Jurkat, Clone E6-1 (cell line): ENCODE measurements at places on chromosomes 11 and 22.

DNA sequence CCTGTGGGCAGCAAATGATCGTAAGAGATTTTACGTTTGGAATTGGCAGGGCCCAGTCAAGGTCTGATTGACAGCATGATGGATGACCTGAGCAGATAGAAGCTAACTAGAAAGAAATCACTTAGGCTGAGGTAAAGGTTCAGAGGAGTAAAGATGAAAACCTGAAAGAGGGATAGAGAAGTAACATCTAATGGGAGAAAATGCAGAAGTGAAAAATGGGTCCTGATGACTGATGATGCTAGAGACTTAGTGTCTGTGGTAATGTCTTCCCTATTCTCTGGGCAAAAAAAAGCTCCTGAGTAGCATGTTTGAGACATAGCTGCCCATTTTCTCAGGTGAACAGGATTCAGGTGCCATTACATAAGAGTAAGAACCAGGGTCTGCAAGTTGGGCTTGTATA, 628.8 kb upstream of the ANO5 start:
- no peak for DNase-seq

DNA sequence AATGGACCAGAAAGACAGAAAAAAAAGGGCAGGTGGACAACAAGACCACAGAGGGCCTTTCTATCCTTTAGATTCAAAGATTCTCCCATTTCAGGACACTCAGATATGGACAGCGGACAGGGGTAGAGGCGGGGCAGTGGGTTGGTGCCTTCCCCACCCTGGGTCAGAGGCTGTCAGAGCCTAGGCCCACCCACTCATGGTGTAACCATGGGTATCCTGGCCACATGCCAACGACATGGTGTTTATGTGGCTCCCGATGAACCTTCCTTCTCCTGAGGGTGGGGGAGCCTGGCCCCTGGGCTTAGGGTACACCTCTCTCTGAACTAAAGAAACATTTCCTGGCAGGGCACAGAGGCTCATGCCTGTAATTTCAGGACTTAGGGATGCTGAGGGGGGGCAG, 14.3 kb upstream of the P2RY2 start:
- no peak for DNase-seq

DNA sequence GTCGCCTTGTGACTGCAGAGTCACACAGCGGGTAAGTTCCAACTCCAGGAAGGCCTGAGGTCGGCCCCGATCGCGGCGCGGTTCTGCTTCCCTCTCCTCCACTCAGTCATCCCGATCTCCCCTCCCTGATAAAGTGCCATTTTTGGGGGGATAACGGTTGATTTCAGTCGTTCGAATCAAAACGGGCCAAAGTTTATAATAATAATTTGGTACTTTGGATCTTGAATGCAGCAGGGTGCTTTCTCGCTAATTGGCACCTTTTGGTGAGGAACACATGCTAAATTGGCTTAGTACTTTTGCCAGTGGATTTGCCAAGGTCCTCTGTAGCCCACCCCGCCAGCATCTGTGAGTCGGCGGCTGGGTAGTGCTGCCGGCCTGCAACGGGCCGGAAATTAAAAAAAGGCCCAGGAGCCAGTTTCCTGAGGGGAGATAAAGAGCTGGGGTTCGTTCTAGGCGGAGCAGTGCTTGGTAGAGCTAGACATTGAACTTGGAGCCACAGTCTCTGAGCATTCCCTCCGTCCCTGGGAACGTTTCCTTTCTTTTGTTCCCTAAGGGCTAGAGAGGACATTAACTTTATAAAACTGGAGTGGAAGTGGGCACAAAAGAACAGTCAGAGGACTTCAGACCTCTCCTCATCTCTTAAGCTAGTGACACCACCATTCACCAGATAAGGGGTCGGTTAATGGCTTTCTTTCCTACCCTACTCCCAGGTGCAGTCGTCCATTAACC, 997 bp downstream of the UBE2L3 start:
- DNase-seq, result peak; percentile 24

- no peak for DNase-seq
These were observed 30.9 kb upstream of the ZC3H12C start for GRCh38 chr11:110062247-110062646.

DNA sequence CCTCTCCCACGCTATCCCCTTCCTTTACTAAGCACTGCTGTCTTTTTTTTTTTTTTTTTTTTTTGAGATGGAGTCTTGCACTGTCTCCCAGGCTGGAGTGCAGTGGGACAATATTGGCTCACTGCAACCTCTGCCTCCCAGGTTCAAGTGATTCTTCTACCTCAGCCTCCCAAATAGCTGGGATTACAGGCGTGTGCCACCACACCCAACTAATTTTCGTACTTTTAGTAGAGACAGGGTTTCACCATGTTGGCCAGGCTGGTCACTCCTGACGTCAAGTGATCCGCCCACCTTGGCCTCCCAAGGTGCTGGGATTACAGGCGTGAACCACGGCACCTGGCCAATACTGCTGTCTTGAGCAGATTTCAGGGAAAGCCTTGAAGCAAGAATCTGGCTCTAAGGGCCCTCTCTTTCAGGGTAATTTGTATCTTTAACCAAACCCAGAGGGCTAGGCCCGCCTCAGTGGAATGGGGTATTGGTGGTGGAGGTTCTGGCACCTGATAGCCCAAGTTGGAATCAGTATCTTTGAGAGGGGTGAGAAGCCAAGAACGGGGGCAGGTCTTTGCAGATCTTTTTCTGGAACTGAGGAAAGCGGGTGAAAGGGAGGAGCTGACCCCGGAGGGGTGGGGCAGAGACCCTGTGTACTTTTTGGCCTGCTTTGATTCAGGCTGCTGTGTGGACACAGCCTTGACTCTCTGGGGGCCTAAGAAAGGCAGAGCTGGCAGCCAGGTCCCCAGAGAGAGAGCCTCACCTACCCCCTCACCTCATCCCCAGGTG, 37.0 kb downstream of the TRIOBP start:
- no peak for DNase-seq

DNA sequence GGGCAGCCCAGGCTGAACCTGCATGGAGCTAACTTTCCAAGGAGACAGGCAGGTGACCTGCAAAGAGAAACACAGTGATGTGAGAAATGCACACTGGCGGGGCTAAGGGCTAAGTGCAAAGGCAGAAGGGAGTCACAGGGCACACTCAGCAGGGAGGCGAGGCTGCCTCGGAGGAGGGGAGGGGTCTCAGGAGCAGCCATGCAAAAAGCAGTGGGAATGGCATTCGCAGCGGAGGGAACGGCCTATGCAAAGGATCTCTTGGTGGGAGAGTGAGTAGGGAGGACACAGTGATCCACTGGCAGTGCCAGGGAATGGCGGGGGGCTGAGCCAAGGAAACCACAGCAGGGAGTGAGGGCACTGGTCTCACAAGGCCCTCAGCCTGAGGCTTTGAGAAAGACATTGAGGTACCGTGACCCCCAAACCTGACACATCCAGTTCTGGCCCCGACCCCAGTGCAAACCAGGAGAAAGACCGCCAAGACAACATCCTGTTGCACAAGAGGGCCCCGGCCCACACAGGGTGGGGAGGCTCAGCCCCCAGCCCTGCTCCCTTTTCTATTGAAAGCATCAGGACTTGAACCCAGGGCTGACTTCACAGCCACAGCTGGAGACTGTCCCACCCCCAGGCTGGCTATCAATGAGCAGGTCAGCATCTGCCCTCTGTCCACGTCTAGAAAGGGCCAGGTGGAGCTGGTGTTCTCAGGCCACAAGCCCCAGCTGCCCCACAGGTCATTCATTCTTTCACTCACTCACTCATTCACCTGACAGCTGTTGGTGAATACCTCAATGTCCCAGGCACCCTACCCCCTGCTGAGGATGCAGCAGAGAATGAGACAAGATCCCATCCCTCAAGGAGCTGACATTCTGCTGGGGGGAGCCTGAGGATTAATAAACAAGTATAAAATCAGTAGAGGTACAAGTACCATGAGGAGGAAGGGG, 50.7 kb downstream of the IGLL1 start:
- no peak for DNase-seq

GRCh38 chr22:22951035-22951434, 63.4 kb downstream of the IGLL5 start:
- no peak for DNase-seq

GRCh38 chr22:17982572-17983141, 41.7 kb downstream of the MICAL3 start:
- no peak for DNase-seq

DNA sequence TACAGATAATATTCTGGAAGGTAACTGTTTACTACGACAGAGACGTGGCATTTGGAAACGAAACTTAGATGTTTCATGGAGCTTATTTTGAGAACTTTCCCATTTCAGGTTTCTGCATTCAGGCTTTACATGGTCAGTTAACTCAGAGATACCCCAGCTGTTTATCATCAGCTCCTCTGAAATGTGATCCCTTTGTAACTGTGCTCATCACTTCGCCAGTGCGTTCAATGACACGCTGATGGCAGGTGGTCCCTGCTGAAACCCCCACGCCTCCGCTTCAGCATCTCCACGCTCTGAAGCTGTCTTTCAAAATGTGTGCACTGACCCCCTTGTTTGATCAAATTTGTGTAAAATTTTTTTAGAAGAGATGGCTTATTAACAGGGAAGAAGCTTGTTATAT, 30.5 kb downstream of the ALG12 start:
- DNase-seq, result no peak

GRCh38 chr11:12106101-12106500, 4.3 kb upstream of the MICAL2 start:
- no peak for DNase-seq
